Stimulated activated CD8-positive, alpha-beta memory T cell treated with anti-CD3 and anti-CD28 coated beads, Interleukin-12 subunit alpha, Interleukin-12 subunit beta, amount 100 ng/mL, for 4 hours (primary cell): ENCODE measurements at places on chromosomes 11 and 22.

- DNase-seq: no peak
Observed at GRCh38 chr11:83645561-83645960, 359.4 kb upstream of the CCDC90B start.

DNA sequence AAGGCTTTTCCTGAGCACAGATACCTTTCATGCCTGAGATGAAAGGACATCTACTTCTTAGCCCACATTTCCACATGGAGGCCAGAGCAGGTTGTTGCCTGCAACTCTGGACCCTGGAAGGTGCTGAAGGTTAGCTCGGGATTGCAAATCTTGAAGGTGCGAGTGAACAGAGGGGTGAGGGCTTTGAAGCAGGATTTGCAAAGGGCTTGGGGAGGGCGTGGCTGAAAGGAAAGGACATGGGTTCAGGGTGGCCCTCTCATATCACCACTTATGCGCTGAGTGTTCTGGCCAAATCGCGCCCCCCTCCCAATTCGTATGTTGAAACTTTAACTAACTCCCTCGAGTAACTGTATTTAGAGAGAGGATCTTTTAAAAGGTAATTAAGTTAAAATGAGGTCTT lies 501.6 kb downstream of the MIAT start:
- DNase-seq: no peak

- DNase-seq: no peak
Observed at GRCh38 chr11:130813196-130813595, 103.1 kb downstream of the SNX19 start.

DNA sequence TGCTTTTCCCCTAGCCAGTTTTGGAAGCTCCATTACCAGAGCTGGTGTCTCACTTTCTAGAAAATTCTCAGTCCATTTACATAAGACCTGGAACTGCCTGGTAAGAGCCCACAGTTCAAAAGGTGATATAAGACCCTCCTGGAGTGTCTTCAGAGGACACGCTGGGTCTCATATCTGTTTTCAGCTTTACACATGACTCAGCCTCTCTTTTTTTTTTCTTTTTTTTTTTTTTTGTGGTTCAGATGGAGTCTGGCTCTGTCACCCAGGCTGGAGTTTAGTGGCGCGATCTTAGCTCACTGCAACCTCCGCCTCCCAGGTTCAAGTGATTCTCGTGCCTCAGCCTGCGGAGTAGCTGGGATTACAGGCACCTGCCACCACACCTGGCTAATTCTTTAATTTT lies 30.7 kb downstream of the WEE1 start:
- DNase-seq: no peak

DNA sequence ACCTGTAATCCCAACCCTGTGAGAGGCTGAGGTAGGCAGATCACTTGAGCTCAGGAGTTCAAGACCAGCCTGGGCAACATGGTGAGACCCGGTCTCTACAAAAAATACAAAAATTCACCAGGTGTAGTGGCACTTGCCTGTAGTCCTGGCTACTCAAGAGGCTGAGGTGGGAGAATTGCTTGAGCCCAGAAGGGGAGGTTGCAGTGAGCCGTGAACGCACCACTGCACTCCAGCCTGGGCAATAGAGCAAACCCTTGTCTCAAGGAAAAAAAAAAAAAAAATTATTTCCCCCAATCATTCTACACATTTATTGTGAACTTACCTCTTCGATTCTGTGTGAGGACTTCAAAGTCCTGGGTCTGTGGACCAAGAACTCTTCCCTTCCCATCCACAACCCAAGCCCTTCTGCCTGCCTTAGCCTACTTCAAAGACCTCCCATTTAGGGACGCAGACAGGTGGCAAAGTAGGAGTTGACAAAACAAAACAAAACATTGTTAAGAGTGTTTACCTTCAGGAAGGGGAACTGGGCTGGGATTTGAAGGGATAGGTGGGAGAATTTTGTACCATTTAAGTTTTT lies 3.8 kb upstream of the WEE1 start:
- DNase-seq: no peak
